GM10248 (cell line): ENCODE measurements at places on chromosomes 7 and 10.

DNA sequence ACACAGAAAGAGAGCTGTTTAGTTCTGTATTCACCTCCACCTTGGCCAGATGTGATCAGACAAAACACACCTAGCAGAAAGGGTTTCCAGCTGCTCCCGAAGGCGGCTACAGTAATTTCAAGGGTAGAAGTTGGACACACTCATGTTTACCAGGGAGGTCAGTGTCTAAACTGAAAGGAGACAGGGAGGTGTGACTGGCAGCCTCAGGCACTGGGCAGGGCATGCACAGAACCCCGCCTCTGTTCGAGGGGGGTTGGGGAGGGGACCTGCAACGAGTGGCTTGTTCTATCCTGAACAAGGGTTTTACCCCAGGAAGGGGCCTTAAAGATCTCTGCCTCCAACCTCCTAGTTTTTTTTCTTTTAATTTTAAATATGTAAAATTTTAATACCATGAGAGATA is 49.6 kb downstream of the BPGM start:
- DNase-seq = no peak

DNA sequence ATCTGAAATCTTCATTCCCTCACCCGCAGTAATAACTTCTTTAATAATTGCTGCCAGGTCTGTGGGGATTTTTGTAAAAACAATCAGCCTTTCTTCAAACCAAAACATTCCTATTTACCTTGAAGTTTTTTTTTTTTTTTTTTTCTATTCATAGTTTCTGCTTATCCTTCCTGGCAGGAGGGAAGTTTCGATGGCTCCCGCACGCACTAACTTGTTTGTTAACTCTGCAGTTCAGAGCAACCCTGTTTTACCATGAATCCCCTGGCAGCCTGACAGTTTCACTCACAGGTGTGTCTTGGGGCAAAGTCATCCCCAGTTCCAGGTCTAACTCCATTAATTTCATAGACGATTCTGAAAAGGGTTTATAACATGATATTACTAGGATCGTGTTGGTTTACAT is 149.3 kb downstream of the KLF6 start:
- no peak for DNase-seq

GRCh38 chr10:8473205-8473604 is 418.7 kb downstream of the GATA3 start:
- no peak for DNase-seq

DNA sequence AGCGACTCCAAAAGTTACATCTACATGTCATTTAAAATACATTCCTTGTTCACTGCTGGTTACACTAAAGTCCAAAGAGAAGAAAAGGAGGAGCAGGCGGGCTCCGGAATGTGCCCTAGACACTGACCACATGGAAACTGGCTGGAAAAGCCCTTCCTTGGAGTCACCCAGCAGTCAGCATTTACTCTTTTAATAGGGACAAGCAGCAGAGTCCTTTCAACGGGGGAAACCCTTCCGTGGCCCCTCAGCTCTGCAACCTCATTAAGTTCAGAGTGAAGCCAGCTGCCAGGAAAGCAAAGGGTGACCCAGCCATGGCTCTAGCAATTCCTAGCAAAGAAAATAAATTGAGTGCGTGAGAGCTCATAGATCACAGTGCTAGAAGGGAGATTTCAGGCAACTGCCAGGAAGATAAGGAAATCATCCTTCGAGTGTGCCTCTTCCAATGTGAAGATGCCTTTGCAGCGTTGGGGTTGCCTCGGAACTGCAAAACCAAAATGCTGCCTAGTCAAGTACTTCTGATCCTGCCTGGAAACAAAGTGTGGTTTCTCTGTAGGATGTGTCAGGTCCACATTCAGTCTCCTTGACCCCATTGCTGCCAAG is 101.6 kb downstream of the SORBS1 start:
- no peak for DNase-seq

DNA sequence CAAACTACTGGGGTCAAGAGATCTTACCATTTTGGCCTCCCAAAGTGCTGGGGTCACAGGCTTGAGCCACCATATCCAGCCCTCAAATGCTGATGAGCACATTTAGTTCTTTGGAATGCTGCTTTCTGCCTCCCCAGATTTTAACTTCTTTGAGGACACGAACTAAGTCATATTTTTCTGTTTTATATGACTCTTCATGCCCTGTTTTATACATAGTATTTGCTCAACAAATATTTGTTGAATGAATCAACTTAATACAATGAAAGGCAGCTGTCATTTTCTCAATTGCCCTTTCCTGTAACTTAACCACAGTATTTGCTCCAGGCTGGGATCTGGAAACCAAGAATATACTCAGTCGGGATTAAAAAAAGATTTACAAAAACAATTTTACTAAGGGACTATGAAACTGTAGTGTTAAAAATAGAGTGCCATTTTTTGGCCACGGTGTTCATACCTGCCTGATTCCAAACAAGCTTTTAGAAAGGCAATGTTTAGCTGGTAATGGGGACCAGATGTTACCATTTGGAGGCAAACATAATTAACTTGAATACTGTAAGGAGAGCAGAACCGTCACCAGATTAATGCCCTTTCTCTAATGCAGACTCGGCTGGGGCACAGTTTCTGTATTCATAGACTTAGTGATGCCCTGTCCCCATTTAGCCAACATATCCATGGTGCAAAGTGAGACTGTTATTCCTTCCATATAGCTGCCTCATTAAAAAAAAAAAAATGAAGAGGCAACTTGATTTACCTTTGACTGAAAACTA is 117.6 kb downstream of the NRP1 start:
- no peak for DNase-seq

DNA sequence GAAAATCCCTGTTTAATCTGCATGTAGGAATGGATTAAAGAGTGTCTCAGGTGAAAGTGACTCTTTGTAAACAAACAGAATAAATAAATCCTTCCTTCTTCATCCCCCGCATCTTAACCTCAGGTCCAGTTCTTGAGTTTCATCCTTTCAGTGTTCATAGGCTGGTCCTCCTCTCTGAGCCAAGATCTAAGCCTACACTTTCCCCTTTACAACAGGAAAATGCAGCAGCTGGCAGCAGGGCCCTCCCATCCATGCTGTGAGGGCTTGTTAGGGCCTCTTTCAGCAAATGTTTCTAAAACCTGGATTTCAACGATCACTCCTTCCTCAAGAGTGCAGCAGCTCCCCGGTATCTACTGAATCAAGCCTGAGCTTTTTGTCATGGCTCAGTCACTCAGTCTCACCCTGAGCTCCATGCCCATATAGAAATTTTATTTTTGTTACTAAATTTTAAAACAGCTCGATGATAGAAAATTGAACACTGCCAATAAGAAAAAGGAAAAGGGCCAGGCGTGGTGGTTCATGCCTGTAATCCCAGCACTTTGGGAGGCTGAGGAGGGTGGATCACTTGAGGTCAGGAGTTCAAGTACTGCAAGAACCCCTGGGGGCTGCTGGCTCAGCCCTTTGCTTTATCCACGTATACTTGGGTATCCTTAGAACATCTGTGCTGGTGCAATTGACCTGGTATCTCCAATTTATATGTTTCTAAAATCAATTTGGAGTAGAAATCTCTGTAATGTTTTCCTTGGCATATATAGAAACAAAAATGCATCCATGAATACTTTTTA is 15.6 kb downstream of the BLNK start:
- DNase-seq = no peak

DNA sequence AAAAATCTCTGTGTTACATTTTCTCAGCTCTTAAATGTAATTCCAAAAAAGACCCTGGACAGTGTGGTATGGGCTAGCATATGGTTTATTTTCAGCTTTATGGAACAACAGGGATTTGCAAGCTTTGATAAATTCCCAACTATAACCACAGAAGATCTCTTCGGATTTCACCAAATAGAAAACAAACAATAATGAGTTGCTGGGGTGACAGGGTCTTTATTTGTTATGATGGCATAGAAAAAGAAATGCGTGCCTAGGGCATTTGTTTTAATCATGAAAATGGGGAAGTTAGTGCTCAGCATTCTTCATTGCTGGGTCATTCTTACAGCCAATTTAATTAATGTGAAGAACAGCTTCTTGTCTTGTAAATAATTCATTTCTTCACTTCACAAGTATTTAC is 139.0 kb downstream of the LRRN3 start:
- no peak for DNase-seq

DNA sequence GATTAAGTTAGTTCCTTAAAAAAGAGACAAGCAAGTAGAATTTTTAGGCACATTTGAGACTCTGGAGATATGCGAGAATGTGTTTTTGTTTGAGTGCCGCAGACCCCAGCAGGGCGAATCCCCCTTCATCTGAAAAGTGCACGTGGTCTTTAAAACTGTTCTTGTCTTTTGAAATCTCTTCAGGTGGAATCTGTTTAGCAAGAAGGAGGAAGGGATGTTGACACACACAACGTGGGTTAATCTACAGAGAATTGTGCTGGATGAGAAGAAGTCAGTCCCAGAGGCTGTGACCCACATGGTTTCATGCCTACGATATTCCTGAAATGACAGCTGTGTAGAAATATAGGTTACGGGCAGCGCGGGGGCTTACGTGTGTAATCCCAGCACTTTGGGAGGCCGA is 27.1 kb upstream of the ZFAND2A start:
- DNase-seq = no peak

DNA sequence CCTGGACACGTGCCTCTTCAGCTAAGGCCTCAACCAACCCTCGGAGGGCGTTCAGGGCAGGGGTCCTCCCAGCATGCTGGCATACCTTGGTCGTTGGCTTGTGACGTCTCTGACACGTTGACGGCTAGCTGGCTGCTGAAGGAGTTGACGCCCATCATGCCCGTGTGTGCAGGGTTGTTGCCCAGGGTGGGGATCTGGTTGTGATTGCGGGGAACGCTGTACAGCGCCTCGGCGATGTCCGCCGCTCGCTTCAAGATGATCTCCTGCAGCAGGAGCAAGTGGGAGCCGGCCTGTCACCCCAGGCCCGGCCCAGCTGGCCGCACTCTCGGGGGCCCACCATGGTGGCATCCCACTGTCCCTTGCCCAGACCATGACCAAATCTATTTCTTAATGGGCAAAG is 122.0 kb downstream of the EBF3 start:
- no peak for DNase-seq

GRCh38 chr7:1163121-1163520 is 3.1 kb upstream of the ZFAND2A start:
- DNase-seq = no peak

DNA sequence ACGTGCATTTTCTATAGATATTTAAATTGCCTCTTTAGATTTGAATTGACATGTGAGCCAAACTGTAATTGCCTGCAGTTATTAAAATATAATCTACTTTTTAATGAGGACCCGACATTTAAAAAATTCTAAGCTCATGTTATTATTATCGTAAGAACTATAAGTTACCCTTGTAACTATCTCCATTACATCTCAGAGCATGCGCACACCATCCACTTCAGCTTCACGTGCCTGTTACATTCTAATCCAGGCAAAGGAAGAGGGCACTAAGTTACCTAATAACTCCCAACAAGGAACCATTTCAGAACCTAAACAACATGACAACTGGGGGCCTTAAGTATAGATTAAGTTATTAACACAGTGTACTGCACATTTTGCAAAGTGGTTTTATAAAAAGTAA is 509.0 kb upstream of the DPP6 start:
- no peak for DNase-seq

GRCh38 chr7:16084370-16084769 is 337.0 kb downstream of the CRPPA start:
- DNase-seq = no peak

- no peak for DNase-seq
Observed at GRCh38 chr10:80670774-80671173, 133.1 kb downstream of the SH2D4B start.

DNA sequence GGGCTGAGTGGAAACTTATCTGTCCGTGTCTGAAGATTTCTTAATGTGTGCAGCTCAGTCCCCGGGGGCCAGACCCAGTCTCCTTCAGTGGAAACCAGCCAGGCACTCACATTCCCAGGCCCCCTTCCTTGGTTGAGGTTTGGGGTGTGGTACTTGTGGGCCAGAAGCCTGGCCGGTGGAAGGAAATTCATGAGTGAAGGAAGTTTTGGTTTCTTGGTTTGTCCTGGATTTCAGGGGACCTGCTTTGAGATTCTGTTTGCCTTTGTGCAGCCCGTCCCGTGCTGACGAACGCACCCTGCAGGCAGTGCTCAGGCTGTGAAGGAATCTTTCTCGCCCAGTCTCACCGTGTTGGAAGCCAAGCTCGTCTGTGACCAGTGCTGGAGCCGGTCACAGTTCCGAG is 2.9 kb downstream of the INPP5A start:
- no peak for DNase-seq

DNA sequence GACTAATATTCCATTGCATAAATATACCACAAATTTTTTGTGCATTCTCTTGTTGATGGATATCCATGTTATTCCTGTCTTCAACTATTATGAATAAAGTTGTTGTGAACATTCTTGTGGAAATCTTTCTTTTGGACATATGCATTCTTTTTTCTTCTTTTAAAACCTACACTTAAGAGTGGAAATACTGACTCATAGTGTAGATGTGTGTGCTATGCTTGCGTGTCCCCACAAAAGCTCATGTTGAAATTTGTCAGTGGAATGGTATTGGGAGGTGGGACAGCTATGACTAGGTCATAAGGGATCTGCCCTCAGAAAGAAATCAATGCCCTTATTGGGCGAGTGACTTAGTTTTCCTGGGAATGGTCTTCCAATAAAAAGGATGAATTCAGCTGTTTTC is 203.6 kb upstream of the PRSS58 start:
- DNase-seq = no peak

- no peak for DNase-seq
Observed at GRCh38 chr7:102119925-102120324, 166.7 kb upstream of the SH2B2 start.

DNA sequence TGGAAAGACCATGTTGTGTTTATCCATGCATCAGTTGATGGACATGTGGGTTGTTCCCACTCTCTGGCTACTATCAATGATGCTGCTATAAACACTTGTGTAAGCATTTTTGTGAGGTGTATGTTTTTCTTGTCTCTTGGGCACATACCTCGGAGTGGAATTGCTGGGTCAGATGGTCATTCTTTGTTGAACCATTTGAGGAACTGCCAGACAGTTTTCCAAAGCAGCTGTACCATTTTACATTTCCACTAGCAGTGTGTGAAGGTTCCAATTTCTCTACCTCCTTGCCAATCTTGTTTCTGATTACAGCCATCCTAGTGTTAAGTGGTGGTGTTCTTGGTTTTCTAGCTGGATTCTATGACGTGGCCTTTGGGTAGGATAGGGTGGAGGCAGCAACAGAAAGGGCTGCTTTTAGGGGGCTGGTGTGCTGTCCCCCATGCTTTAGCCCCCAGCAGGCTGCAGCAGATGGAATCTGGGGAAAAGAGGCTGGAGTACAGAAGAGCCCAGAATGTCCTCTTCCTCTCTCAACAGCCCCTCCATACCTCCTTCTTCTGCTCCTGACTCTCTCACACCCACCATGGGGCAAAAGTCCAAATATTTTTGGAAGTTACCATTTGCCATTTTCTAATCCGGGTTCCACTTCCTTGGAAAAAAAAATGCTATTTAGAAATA is 352.7 kb downstream of the FRMD4A start:
- DNase-seq = no peak
